SK-MEL-5 (cell line): ENCODE measurements at places on chromosomes 5 and 9.

- DNase-seq = no peak
Measured at GRCh38 chr9:2681981-2682380, 35.3 kb upstream of the KCNV2 start.

- DNase-seq = no peak
Measured at GRCh38 chr5:10934783-10935355, 173.8 kb upstream of the DAP start.

DNA sequence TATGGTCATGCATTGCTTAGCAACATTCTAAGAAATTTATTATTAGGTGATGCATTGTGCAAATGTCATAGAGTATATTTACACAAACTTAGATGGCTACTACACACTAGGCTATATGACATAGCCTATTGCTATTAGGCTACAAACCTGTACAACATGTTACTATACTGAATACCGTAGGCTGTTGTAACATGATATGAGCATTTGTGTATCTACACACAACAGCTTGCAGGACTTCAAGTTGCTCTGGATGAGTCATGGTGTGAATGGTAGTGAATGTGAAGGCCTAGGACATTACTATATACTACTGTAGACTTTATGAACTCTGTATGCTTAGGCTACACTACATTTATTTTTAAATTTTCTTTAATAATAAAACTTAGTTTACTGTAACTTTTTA is 107.2 kb upstream of the MAMDC2 start:
- DNase-seq = no peak

- DNase-seq = no peak
Measured at GRCh38 chr5:55022450-55022849, 1.6 kb upstream of the GZMK start.

- peak; percentile 16 for DNase-seq
Measured at GRCh38 chr5:57495285-57496086, 12.9 kb upstream of the ACTBL2 start.

DNA sequence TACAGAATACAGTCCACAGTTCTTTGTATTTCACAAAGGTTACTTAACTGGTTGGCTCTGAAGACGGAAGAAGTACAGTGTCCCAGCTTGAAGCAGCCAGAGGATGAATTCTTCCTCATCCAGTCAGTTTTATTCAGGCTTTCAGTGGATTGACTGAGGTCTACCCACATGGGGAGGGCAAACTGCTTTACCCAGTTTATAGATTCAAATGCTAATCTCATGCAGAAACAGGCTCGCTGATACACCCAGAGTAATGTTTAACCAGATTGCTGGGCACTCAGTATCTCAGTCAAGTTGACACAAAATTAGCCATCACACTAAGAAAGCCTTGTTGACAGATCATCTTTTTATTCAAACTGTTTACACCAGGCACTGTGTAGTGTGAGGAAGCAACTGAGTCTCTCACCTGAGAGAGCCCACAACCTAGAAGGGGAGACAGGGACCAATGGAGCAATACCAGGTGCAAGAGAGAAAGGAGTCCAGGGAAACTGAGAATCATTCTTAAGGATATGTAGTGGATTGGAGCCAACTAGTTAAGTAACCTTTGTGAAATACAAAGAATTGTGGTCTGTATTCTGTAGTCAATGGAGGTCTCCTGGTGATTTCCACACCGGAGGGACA is 15.9 kb downstream of the LRRC70 start:
- DNase-seq = no peak

DNA sequence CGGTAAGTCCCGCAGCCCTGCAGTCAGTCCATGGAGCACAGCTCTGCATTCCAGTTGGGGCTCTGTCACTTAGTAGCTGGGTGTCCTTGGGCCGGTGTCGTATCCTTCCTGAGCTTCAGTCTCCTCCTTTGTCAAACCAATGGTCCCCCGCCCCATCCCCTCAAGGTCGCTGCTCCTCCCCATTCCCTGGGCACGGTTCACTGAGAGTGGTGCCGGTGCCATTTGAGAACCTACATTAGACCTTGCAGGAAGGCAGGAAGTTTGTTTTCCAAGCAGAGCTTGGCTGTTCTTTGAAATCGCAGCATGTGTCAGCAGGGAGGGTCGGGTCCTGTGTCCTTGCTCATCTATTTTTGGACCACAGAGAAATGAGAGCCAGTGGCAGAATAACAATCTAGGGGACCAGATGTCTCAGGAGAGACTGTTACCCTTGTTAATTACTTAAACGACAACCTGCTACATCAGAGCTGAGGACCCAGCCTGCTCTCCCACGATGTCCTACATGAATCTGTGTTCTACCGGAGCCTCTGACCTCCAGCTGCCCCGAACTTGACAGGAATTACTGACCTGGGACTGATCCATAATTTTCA is 21.7 kb upstream of the BARHL1 start:
- DNase-seq = no peak

GRCh38 chr9:26012797-26013196 is 334.6 kb upstream of the TUSC1 start:
- no peak for DNase-seq

DNA sequence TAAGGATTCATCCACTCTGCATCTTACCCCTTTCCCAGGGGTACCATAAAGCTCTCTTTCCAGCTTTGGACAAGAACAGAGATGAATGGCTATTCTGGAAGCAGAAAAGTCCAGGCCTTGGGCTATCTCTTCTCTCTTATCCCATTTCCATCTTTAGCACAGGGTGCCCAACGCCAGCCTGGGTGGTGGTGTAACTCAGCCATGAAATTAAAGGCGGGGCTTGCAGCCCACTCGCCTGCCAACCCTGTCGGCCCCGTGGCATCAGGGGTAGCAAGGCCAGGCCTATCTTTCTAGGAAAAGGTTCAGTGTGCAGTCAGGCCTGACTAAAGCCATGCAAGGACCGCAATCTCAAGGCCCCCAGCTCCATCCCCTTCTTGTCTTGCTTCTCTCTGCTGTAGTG is 78.7 kb downstream of the FGF18 start:
- DNase-seq = no peak

- no peak for DNase-seq
Measured at GRCh38 chr5:136094189-136094912, 38.3 kb upstream of the SMAD5 start.

- DNase-seq = no peak
Measured at GRCh38 chr5:65061250-65061973, 292.7 kb downstream of the CWC27 start.

DNA sequence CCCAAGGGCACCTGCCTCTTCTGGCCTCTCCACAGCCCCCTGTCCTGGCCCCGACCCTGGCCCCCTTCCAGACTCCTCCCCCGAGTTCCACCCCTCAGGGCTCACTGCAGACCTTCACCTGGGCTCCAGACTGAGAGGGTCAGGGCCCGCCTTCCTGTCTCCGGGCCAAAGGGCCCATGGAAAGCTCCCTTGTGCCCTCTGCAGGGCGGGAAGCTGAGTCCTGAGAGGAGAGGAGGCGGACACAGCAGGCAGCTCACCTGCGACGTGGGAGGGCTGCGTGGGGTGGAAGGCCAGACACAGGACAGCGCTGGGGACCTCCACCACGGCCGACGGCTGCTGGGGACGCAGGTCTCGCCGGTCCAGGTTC is 20.6 kb downstream of the DYNC2I2 start:
- peak; percentile 21 for DNase-seq

DNA sequence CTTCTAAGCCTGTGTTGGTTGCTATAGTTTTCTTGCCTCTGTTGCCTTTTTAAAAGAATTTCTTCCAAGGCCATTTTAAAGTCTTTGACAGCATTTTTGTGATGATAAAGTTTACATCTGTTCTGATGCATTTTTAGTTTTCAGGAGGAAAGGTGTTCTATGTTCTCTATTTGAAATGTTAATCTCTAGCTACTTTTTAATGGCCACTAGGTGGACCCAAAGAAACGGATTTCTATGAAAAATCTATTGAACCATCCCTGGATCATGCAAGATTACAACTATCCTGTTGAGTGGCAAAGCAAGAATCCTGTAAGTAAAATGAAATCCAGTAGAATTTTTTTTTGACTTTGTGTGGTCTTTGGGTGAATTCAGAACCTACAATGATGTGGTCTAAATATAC is 60.2 kb downstream of the MELK start:
- DNase-seq = peak; percentile 50

DNA sequence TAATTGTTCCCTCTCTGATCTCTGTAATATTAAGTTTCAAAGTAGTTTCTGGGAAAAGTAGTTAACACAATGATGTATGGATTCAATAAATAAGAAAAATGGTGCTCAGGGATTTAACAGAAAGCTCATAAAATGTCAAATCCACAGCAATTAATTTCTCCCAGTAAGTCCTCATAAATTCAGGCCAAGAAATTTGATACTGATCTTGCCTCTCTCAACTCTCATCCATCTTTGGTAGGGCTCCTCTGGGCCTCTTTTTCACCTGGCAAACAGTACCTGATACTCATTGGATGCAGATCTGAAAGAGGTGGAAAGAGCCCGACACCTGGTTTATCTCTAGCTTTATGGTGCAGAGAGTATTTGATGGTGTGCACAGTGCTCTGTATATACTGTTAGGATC is 106.1 kb downstream of the STK32A start:
- no peak for DNase-seq

- no peak for DNase-seq
Measured at GRCh38 chr9:105503881-105504280, 54.0 kb upstream of the FKTN start.

DNA sequence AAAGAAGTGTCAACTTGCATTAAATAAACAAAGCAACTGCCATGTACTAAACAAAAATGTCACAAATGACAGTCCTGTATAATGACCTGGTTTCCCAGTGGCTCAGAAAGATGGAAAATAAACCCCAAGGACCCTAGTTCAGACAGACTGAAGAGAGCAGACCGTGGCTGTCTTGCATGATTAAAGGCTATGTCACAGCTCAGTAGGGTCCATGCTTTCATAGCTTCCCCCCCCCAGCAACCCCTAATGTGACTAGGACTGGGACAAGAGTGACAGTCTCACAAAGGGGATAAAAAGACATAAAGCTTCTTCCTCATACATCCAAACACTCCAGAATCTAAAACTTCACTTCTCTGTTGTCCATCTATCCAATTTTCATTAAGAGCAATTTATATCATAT is 113.6 kb downstream of the NR6A1 start:
- no peak for DNase-seq

- no peak for DNase-seq
Measured at GRCh38 chr5:135341696-135342550, 57.1 kb downstream of the MACROH2A1 start.

- no peak for DNase-seq
Measured at GRCh38 chr9:15205632-15206420, 101.2 kb downstream of the TTC39B start.

DNA sequence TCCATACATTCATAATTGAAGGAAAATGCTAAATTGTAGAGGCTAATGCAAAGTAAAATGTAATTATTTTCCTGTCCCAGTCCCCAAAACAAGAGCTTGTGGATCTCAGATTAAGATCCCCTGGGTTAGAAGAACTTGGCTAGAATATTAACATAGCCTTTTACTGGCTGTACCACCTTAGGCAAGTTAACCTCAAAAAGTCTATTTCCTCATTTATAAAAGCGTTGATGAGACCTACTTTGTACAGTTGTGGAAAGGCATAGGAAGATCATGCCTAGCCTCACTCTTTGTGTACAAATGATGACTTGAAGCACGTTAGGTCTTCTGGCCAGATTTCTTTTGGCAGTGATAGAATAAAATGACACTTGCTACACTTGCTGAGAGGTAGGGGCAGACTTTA is 97.2 kb downstream of the F2RL2 start:
- DNase-seq = no peak

- no peak for DNase-seq
Measured at GRCh38 chr9:93679536-93680442, 103.4 kb downstream of the PHF2 start.

DNA sequence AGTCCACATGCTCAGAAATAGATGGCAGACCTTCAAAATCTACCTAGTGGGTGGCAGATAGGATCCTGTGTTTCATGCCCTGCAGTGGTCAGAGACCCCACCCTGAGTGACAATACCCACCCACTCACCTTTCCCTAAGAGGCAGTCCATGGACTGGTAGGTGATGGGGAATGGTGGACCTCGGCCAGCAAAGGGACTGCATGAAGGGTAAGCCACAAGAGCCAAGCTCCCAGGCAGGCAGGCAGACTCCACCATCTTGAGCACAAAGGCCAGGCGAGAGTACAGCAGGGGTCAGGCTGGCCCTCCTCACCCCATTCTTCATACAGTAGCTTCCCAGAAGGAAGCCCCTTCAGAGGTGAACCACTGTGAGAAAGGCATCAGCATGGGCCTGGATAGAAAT is 78.4 kb downstream of the SYK start:
- no peak for DNase-seq

GRCh38 chr5:71809446-71809845 is 90.4 kb downstream of the CARTPT start:
- DNase-seq = no peak
